Activated T-cell treated with anti-CD3 and anti-CD28 coated beads, Interleukin-2, amount 50 U/mL, for 48 hours (primary cell): ENCODE measurements at places on chromosomes 4 and X.

- DNase-seq, result no peak
Measured at GRCh38 chr4:9904976-9905587, 116.2 kb downstream of the SLC2A9 start.

DNA sequence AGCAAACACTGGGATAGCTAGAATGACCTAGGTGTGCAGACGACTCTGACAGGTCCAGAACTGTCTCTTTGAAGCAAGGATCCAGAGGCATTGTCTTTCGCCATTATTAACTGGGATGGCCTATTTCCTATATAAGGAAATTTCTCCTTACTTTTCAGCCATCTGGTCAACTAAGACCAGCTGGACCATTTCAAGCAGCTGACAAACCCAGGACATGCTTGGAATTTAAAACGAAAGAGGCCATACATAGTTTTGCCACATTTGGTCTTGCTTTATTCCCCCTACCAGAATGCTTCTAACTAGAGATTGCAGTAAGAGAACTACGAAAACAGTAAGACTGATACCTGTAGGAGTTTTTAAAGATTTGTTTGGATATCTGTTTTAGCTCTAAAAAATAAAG, 87.0 kb downstream of the GLRA2 start:
- DNase-seq, result no peak

DNA sequence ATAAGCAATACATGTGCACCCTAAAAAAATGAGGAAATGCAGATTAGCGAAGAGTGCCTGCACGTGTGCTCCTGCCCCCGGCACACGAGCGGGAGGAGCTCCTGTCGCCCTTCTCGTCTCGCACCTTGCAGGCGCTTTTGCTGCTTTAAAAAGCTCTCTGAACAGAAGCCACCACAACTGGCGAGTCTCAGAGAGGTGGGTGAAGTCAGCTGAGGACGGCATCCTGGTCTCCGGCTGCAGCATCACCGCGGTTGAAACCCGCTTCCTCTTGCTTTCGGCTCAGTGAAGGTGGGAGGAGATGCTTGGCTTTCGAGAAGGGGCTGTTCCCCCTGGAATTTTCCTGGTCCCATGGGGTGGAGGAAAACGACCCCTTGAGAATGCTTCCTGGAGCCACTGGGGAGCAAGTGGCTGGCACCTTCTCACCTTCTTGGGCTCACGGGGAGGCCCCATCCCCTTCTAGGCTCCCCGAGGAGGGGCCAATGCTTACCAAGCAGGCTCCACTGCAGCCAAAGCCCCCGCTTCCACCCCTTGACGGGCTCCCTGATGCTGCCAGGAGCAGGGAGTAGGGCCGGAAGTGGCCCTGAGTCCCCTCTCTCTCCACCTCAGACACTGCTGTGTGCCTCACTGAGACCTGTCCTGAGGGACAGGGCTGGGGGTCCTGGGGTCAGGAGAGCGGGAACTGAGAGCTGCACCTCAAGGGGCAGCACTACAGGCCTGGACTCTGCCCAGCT, 29.2 kb upstream of the MXD4 start:
- DNase-seq, result peak; percentile 62

- no peak for DNase-seq
Measured at GRCh38 chr4:146224326-146224966, 10.1 kb downstream of the REELD1 start.

GRCh38 chr4:124209626-124210025, 502.9 kb downstream of the ANKRD50 start:
- DNase-seq, result no peak

DNA sequence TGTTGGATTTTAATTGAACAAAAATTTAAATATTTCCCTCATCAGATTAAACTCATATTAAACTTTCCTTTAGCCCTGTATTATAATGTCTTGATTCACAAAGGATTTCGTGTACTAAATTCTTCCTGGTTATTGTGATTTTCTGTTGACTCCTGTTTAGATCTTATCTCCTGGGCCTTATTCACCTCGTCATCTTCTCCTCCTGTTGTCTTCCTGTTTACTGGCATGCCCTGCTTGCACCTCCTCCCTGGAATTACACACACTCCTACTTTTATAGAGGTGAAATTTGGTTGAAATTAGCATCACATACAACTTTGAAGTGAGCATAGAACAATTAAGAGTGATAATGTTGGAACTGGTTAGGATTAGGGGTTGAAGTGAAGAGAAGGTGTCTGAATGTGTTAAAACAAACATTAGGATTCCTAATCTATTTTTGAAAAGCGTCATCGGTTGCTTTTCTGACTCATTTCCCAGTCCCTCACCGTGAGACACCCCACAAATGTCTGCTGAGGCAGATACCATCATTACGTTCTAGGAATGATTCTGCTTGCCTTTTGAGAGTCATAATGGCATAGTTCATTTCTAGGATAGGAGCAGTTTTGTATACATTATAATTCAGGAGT, 32.5 kb downstream of the TLL1 start:
- no peak for DNase-seq

- DNase-seq, result no peak
Measured at GRCh38 chr4:17961249-17961648, 60.3 kb downstream of the LCORL start.

GRCh38 chr4:2829321-2829932, 14.2 kb upstream of the ADD1 start:
- no peak for DNase-seq

- DNase-seq, result no peak
Measured at GRCh38 chr4:40275065-40275730, 59.9 kb upstream of the CHRNA9 start.
